ENCODE measurements at places on chromosomes 4 and X.

GRCh38 chr4:27357283-27357682 lies 496.6 kb downstream of the STIM2 start:
- no peak for DNase-seq

- DNase-seq = peak; percentile 84
These were observed at the start of gene EBP for GRCh38 chrX:48521353-48522243. Gene EBP, plus strand, starts transcription at chrX:48521808. Its CDS starts 1,964 bp downstream, at chrX:48523772.

- DNase-seq = peak; percentile 50
These were observed 60.9 kb downstream of the GLRA2 start for GRCh38 chrX:14590216-14590615.

DNA sequence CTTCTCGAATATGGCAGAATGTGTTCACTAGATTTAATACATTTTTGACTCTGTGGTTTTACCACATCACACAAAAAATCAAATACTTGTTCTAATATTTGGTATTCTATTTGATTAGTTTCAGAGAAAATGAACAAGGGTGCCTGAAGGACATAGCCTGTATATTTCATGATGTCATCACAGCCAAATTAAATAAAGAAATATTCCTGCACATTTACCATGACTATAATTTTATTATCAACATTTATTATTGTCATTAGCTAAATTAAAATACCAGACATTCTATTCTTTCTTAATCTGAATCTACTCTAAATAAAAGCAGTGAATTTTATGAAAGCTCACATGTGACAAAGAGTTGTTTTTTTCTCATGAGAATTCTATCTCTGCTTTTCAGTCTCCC lies 980.5 kb downstream of the PCDH18 start:
- DNase-seq = no peak

GRCh38 chr4:106869551-106869950 lies 166.6 kb downstream of the DKK2 start:
- DNase-seq = peak; percentile 68

GRCh38 chrX:9133426-9133825 lies 99.5 kb upstream of the FAM9B start:
- peak; percentile 82 for DNase-seq

- DNase-seq = no peak
These were observed 9.2 kb downstream of the CMC4 start for GRCh38 chrX:155061760-155062159.

DNA sequence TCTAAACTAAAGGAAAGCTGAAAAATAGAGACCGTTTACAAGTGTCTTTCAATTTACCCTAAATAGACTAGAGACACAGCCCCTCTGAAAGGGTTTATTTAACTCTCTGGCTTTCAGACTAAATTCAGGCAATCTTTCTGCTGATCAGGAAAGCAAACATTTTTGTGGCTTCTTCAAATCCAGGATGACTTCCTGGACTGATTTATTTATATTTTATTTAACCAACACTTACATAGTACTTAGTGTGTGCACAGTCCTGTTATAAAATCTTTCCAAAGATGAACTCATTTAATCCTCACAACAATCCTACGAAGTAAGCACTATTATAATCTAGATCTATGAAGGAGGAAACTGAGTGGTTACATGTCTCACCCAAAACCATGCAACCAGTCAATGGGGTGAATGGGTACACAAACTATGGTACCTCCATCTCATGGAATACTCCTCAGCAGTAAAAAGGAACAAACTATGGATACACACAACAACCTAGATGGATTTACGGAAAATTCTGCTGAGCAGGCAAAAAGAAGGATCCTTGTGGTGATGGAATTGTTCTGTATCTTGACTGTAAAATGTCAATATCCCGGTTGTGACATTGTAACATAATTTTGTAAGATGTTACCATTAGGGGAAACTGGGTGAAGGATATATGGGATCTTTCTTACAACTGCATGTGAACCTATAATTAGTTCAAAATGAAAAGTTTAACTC lies 64.1 kb upstream of the MAMLD1 start:
- peak; percentile 20 for DNase-seq

DNA sequence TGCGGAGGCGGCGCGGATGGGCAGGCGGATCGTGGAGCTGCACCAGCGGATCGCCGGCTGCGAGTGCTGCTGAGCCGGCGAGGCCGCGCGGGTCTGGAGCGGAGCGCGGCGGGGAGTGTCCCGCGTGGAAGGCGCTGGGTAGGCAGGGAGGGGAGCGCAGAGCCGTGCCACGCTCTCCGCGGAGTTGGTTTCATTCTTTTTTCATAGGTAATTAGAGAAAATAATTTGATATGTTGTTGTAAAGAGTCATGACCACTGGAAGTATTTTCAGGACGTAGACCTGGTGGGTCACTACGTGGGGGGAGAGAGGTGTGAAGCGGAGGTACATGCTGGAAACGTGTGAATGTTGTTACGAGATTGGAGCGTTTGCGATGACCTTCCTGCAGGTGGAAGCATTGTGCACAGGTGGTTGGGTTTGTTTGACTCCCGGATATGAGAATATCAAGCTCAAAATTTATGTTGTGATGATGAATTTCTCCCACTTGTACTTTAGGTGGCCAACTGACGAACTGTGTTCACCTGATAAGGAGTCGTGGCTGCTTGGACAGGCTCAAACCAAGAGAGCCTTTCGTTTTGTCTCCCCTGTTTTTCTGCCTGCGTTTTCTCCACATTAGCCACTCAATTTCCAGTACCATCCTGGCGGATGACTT lies 19.1 kb upstream of the S100P start:
- no peak for DNase-seq

- DNase-seq = peak; percentile 77
These were observed 167.5 kb downstream of the ADGRA3 start for GRCh38 chr4:22348410-22348809.

DNA sequence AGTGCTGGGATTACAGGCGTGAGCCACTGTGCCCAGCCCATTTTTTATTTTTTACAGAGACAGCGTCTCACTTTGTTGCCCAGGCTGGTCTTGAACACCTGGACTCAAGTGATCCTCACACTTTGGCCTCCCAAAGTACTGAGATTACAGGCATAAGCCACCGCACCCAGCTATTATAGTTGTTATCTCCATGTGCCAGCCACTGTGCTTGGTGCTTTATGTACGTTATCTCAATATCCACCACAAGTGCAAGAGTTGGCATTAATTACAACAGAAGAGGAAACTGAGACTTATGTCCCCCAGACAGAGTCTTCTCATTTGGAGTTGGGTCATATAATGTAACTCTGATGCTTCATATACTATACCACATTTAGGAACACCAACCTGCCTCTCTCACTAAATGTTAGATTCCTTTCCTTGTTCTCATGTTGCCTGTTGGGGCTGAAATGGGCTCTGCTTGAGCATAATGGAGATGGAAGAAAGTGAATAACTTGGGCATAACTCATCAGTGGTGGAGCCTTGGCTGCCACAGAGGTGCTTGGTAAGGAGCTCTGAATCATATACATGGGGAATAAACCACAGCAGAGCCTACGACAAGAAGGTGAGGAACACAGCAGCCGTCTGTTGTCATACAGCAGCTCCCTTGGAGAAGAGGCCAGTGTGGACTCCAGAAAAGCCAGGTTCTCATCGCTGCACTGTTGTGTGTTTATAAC lies 84.3 kb downstream of the SPRY1 start:
- DNase-seq = peak; percentile 84

- peak; percentile 85 for DNase-seq
These were observed 131.0 kb downstream of the PRKX start for GRCh38 chrX:3582451-3582850.

GRCh38 chrX:124736553-124737270 lies 390.3 kb downstream of the SH2D1A start:
- no peak for DNase-seq

GRCh38 chrX:127459790-127460189 lies 592.4 kb downstream of the ACTRT1 start:
- DNase-seq = no peak

GRCh38 chr4:3767570-3768288 lies 1.5 kb downstream of the ADRA2C start:
- DNase-seq = no peak

GRCh38 chr4:107683873-107684272 lies 36.2 kb downstream of the PAPSS1 start:
- no peak for DNase-seq

DNA sequence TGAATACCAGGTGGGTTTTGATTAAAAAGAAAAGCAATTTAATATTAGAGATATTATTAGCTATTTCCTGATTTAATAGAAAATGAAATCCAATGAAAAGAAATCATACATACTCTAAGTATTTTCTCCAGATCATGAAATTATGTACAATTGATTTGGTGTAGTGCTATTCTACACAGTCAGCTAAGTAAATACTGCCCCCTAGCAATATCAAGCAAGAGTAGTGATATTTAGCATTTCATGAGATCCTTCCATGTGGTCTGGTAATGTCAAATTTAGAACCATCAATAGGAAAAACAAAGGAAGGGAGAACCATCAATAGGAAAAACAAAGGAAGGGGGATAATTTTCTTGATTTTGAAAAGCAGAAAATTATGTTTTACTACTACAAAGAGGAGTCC lies 114.6 kb downstream of the TBCK start:
- peak; percentile 11 for DNase-seq

DNA sequence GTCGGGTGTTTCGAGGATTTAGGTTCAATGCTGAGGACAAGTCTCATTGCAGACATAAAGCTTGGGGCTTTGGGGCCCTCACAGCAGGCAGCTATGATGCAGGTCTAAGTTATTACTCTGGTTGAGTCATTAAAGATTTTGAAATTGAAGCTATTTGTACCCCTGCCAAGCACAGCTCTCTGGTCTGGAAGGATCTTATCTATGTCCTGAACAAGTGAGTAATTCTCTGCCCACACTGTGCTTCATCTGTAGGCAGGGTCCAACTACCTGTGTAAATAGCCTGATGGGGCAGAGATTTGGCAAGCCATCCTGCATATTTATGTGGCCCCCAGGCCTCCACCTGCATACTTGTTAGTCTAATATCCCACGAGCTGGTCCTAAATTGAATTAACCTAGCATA lies 41.4 kb upstream of the MAGEA4 start:
- DNase-seq = peak; percentile 83

- DNase-seq = no peak
These were observed 294.3 kb upstream of the TENM3 start for GRCh38 chr4:181948839-181949382.

- DNase-seq = peak; percentile 65
These were observed 4.2 kb upstream of the TMSB4X start for GRCh38 chrX:12970691-12971202.

DNA sequence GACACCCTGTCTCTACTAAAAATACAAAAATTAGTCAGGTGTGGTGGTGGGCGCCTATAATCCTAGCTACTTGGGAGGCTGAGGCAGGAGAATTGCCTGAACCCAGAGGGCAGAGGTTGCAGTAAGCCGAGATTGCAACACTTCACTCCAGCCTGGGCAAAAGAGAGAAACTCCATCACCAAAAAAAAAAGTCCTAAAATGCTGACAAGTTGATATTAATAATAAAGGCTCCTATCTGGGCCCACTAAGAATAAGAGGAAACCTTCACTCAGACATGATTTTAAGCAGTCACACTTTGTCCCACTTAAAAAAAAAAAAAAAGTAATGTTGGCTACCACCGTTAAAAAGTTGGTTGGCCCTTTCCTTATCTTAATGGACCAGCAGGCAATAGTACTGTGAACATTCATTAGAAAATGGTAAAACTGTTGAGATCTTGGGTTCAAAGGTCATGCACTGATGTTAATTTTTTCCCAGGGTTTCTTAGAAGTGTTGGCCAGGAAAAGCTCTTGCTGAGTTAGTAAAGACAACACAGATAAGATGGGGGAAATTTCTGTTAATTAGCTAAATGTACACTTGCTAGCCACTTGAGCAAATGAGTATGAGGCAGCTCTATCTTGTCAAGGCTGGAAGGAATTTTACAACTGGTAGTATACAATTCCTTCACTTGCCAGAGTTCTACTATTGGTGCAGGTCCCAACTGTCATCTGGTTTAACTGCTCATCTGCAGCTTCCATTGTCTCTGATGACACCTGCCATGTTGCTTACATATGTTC lies 43.6 kb upstream of the BMP2K start:
- no peak for DNase-seq

DNA sequence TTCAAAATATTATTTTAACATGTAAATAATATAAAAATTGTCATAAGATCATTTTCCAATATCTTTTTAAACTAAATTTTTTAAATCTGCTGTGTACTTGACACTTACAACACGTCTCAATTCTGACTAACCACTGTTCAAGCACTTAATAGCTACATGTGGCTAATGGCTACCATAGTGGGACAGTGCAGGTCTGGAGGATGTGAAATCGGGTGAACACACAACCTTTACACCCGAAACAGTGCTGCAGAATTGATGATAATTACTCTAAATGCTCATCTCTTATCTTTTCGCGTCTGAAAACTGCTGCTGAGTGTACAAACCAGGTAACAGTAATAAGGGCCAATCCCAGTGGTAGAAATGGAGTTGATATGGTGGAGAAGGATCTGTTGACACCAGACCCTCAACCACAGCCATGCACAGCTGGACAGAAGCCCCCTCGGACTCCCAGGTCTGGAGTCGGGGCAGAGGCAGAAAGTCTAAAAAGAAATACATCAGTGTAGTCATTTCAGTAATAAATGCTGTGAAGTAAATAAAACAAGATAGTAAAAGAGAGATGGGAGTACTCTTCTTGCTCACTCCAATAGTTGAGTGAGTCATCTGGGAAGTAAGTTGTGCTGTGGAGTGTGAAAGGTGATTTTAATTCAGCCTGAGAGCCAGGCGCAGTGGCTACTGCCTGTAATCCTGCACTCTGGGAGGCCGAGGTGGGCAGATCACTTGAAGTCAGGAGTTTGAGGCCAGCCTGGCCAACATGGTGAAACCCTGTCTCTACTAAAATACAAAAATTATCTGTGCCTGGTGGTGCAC lies 150.0 kb downstream of the CBR4 start:
- no peak for DNase-seq

DNA sequence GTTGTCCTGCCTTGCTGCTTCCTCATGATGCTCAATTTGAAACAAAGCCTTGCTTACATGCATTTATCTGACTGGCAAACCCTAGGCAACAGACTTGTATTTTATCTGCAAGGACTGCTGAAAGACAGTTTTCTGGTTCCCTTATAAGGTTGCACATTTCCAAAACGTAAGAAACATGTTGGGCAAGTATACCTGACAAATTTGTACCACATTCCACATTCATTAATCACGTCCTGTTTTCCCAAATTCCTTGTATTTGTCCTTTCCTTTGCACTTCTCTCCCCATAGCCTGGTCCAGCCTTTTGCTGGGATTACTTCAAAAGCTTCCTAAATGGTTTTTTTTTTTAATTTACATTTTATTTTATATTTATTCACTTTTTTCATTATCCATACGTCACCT lies 310.1 kb downstream of the PPP3CA start:
- DNase-seq = peak; percentile 5

GRCh38 chrX:40513012-40513411 lies 67.8 kb upstream of the ATP6AP2 start:
- DNase-seq = no peak

DNA sequence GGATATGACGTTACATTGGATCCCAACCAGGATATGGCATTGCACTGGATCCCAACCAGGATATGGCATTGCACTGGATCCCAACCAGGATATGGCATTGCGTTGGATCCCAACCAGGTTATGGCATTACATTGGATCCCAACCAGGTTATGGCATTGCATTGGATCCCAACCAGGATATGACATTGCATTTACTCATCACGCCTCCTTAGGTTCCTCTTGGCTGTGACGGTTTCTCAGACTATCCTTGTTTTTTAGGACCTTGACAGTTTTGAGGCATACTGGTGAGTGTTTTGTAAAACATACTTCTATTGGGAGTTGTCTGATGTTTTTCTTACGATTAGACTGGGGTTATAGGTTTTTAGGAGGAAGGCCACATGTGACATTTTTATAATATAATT lies 5.4 kb upstream of the ACSL1 start:
- no peak for DNase-seq

Measured in fibroblast of skin of abdomen (primary cell).